ENCODE measurements at places on chromosomes 13 and 19.
A peak's percentile ranks its signal among the peaks of the same experiment; 100 is the strongest.

DNA sequence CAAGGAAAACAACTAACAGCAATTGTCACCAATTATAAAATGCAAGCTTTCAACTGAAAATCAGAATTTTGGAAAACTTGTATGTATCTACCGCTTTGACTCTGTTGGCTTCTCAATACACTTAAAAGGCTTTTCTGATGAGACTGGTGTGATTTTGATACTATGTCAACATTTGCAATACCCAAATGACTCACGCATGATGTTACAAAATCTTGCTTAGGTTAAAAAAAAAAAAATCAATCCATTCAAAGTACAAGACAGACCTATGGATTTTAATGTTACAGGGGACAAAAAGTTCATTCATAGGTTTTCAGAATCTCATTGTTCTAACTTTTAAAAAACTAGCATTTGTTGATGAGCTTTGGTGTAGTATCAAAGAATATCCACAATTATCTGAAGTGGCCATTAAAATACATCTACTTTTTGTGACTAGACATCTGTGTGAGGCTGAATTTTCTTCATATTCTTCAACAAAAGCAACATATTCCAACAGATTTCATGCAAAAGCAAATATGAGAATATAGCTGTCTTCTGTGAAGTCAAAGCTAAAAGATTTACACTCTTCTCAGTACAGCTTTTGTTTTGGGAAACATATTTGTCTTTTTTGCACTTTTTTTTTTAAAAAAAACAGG is 10.7 kb downstream of the ELF1 start:
- DNase-seq, result peak; percentile 60

GRCh38 chr13:89380101-89380500 is 1708.9 kb downstream of the SLITRK5 start:
- DNase-seq, result no peak

DNA sequence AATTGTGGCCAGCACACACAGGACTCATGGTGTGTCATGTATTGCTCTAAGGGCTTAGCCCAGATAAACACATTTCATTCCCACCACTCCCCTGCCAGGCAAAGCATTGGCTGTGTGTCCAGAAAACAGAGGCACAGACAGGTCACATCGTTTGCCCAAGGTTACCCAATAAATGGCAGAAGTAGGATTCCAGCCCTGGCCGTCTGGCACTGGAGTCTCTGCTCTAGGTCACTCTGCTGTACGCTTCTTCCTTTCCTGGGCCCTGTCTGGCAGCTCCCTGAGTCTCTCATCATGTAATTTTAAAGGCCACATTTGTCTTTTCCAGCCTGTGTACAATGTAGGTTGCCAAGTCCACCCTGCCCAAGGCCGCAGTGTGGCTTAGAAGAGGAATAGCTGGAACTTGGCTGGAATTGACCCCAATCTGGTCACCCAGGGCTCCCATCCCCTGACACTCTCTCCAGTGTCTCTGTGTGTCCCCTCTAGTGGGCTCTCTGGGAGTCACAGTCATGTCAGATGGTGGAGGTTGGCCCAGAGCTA is 264.5 kb upstream of the TSHZ3 start:
- no peak for DNase-seq

GRCh38 chr13:111632906-111633305 is 312.5 kb downstream of the TEX29 start:
- DNase-seq, result no peak

DNA sequence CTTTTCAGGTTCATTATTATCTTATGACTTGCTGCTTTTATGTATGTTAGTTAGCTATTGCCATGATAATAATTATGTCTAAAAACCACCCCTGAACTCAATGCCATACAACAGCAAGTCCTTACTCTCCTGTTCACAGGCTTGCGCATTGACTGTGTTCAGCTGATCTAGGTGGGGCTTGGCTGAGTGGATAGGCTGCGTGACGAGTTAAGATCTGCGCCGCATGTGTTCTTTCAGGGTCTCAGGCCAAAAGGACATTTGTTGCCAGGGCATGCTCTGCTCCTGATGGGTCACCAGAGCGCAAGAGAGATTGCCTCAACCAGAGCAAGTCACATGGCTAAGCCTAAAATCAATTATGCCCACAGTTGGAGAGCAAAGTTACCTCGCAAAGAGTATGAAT is 859 bp downstream of the ZNF568 start:
- DNase-seq, result no peak

DNA sequence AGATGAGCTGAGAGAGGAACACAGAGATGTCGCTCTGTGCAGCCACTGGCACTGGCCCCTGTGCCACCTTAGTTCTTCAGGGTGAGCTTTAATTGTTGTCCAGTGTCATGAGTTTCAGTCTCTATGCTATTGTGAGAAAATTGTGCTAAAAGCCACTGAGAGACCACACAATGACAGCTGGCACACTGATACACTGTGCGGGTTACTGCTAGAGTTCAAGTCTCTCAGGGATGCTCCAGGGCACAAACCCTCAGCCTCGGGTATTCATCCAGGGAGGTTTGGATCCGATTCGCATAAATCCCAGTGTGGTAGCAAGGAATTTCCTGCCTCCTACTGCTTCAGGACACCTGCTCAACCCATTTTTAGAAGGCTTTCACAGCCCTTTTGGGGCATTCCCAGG is 68.1 kb upstream of the EDNRB start:
- no peak for DNase-seq

DNA sequence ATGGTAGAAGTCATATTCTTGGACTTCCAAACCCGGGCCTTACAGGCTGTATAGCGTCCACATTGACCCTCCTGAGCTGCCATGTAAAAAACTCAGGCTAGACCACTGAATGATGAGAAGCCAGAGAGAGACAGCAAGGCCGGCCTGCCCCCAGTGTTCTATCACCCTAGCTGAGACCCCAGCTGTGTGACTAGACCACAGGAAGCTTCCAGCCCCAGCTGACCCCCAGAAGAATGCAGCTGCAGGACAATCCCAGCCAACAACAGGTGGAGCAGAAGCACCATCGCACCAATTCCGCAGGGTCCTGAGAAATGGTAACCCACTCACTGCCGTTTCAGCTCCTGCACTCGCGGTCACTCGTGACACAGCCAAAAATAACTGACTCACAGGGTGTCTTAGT is 2.9 kb upstream of the ATP11A start:
- DNase-seq, result no peak

- DNase-seq, result no peak
Observed at GRCh38 chr19:53555352-53555751, 17.4 kb downstream of the ZNF331 start.

GRCh38 chr19:27750391-27751043 is 1462.4 kb downstream of the UQCRFS1 start:
- no peak for DNase-seq

DNA sequence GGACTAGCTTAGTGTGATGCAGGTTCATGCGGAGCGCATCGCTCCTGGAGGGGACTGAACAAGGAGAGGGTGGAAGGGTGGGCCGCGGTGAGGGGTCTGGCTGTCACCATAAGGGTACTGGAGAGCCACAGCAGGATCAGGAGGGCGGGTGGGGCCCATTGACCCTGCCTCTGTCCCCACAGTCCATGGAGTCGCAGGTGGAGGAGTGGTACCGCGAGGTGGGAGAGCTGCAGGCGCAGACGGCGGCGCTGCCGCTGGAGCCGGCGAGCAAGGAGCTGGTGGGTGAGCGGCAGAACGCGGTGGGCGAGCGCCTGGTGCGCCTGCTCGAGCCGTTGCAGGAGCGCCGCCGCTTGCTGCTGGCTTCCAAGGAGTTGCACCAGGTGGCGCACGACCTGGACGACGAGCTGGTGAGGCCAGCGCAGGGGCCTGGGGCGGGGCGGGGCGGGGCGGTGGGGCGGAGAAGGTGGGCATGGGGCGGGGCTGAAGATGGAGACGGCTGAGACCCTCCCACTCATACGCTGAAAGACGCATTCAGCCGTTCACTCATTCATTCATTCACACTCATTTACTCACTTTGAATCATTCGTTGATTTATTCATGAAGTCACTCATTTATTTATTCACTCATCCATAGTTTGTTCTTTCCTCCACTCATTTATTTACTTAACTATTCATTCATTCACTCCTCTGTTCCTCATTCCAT is 27.5 kb upstream of the SHKBP1 start:
- peak; percentile 87 for DNase-seq

- DNase-seq, result peak; percentile 44
Observed at GRCh38 chr19:55095260-55096060, 19.8 kb downstream of the EPS8L1 start.

DNA sequence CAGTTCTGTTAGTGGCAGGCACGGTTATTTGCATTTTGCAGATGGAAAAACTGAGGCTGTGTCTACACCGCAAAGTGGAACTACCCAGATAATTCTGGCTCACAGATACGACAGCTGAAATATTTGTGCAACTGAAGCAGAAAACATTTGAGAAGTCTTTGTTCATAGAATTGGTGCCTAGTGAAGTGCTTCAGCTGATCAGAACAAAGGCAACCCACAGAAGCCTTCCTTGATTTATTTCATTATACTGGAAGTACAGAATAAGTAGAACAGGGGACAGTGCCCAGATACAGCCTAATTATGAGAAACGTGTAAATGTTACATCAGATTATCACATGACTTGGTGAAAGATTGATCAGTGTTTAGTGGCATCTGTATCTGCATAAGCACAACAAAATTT is 73.4 kb upstream of the RAP2A start:
- DNase-seq, result no peak

DNA sequence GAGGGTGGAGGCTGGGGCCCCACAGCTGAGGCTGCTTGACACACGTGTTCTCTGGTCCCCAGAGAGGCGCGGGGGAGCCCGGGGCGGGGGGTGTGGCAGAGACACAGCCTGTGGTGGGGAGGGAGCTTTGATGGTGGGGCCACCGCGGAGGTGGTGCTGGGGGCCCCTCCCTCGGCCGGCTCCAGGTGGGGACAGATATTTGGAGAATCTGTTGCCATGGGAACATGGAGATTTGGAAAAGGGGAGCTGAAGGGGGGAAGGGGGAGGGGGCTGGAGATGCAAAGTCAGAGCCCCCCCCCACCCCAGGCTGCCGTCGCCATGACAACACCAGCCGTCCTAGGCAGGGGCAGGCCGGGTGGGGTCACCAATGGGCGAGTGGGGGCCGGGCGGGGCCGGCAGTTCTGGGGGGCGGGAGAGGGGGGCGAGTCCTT is 1.2 kb downstream of the PRKCG start:
- peak; percentile 88 for DNase-seq

- no peak for DNase-seq
Observed at GRCh38 chr13:73782450-73783449, 351.5 kb downstream of the KLF12 start.

DNA sequence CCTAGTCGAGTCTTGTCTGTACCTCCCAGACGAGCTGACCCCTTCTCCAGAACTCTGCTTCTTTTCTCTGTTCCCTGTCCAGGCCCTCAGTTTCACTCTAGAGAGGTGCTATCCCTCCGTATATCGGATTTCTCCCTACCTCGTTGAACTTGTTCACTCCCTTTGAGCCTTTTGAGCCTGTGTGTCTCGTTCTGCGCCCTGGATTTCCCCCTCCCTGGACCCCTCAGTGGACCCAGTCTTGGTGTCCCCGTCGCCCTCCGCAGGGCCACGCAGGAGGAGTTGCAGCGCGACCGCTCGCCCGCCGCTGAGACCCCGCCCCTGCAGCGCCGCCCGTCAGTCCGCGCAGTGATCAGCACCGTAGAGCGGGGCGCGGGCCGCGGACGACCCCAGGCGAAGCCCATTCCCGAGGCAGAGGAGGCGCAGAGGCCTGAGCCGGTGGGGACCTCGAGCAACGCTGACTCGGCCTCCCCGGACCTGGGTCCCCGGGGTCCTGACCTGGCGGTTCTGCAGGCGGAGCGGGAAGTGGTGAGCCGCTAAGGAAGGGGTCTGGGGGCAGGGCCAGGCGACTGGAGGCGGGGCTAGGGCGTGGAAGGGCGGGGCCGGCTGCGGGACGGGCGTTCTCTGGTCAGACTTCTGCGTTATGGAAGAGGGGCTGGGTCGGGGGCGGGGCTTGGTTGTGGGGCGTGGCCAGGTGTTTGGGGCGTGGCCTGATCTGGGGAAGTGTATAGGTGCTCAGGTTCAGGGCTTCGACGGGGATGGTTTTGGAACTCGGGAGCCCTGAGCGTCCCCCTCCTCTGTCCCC is 5.5 kb downstream of the EPS8L1 start:
- DNase-seq, result peak; percentile 91

- DNase-seq, result peak; percentile 80
Observed at GRCh38 chr19:11881151-11881800, 6.3 kb upstream of the ZNF69 start.

DNA sequence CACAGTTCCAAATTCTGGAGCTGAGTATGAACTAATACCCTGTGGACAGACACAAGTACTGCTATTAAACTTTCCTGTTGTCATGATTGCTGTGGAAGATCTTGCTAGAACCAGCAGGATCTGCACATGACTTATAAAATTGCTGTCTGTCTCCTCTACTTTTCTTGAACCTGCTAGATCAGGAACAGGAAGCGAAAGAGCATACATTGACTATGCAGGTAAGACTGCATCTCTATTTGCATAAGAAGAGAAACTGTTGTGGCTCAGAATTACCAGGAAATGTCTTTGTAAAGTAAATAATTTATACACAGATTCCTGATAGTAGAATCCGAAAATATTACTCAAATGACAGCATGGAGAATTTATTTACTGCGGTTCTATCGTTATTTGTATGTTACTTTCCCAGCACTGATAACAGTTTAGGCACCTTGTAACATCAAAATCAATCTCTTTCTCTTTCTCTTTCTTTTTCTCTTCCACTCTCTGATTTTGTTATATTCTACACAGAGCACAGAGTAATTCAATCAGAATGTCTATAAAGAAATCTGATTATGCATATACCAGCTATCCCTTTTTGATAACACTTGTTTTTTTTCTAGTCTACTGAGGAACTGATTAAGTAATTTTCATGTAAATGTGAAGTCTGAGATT is 226.5 kb downstream of the MYO16 start:
- no peak for DNase-seq

DNA sequence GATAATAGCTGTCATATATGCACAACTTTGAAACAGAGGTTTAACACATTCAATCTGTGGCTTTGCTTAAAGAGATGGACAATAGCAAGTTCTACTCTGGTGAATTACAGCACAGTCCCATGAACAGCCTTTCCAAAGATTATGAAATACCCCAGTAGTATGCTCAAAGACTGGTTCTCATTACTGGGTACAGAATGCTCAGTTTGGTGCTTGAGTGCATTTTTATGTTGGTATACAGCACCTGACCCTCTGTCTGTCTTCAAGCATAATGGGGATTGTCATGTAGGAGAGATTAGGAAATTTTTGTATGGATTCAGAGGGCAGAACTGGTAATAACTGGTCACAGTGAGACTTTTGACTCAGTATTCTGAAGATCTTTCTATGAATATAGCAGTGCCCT is 7.6 kb downstream of the LMO7 start:
- DNase-seq, result no peak

DNA sequence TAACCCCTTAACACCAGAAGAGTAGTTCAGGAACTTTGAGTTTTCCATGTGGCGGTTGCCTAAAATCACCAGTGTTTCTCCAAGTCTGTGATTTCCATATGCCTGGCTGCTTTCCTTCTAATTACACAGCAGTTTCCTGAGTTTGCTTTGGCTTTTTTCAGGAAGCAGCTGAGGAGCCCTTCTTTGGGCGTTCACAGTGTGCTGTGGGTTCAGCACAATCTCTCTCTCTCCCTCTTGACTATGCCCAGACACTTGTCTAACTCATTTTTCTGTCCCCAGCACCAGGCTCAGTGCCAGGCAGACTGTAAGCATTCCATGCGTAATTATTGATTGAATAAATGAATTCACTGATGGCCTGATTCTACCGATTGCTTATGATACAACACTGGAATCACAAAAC is 19.7 kb downstream of the SCEL start:
- no peak for DNase-seq

GRCh38 chr19:10553087-10553667 is 9.5 kb downstream of the ATG4D start:
- DNase-seq, result peak; percentile 79

- DNase-seq, result no peak
Observed at GRCh38 chr13:50378509-50379044, 363.3 kb downstream of the KCNRG start.

GRCh38 chr19:33947265-33947964 is 150.7 kb downstream of the KCTD15 start:
- DNase-seq, result peak; percentile 17
